Activated T-cell treated with anti-CD3 and anti-CD28 coated beads, Interleukin-2, amount 50 U/mL, for 4 hours (primary cell): ENCODE measurements at places on chromosomes 2 and 18. TPM values are rescaled to one million over a fixed set of nuclear protein-coding genes. Genes with fewer than 3 reads are reported as not detected.

DNA sequence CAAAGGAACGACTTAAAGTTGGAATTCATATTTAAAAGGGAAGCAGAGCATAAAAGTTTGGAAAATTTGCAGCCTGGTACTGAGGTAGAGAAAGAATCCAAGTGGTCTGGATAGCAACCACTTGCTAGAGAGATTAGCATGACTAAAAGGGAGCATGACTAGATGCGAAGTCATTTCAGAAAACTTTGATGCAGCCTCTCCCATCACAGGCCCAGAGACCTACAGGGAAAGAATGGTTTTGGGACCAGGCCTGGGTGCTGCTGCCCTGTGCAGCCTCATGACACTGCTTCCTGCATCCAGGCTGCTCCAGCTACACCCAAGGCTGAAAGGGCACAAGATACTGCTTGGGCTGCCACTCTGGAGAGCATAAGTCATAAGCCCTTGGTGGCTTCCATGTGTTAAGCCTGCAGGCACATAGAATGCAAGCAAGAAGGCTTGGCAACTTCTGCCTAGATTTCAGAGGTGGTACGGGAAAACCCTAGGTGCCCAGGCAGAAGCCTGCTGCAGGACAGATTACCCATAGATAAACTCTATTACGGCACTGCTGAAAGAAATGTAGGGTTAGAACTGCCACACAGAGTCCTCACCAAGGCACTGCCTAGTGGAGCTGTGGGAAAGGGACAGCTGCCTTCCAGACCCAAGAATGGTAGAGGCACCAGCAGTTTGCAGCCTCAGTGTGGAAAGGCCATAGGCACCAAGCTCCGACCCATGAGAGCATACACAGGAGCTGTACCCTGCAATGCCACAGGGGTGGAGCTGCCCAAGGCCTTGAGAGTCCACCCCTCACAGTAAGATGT lies 12.6 kb upstream of the CHN1 start:
- no peak for DNase-seq

HOXD12 gene
- not detected for total RNA-seq

DQX1 gene
- total RNA-seq, result 0.34 TPM

DNA sequence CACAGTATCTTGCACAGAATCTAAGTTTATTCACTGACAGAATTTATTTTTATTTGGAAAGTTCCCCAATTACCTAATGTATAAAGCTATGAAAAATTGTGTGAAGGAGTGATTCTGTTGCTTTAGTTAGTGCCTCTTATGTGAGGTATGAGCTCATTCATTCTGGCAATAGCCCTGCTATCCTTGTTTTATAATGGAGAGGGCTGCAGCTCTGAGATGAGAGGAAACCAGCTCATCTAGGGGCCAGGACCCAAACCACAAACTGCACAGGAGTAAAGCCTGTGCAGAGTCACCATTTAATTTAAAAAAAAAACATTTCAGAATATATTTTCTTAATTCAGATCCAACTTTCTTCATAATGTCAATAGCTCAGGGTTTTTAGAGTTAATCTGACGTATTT lies 383.0 kb downstream of the TMEM182 start:
- DNase-seq, result no peak

GDF7 gene
- 0.03 TPM for total RNA-seq

GRCh38 chr2:214575030-214575429 lies 164.2 kb downstream of the VWC2L start:
- no peak for DNase-seq

- no peak for DNase-seq
These were observed 39.9 kb downstream of the RPL37A start for GRCh38 chr2:216538538-216538937.

DNA sequence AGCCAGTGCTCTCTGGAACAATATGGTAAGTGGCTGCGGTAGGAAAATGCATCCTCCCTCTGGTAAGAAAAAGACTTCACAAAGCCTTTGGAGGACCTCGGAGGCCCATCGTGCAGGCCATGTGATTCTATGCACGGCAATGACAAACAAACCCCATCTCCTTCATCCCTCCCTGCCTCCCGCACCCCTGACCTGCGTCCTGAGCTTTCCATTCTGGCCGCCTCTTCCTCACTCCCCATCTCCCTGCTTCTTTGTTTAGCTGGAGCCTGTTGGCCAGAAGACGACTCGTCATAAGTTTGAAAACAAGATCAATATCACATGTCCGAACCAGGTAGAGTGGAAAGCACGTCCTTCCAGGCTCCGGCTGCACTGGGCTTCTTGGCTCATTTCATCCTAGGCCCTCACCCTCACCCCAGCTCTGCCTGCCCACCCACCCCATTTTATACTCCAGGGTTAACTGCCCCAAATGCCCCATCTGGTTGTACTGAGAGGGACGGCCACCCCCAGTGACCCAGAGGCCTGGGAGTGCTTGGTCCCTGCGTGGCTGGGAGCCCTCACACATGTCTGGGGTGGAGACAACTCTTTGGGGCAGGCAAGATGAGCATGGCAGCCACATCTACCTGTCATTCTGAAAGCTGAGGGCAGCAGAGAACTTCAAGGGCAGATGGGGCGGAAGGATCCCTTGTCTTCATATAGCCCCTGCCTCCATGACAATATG lies 94.0 kb downstream of the PLB1 start:
- no peak for DNase-seq

LAMA1 gene
- 0.05 TPM for total RNA-seq

DNA sequence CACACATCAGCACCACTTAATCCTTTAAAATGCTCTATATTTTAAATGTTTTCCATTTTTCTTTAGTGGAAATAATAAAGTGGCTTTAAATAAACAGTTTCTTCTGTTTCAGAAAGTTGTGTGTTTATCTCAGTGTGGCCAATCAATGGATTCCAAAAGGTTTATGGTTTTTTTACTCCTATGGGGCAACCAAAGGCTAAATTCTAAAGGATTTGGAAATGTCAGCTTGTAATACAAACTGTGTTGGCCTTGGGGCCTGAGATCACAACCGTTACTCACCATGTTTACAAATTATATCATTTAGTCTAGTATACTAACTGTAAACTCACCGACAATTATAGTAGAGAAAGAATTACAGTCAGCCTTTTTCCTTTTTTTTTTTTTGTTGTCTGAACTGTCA lies 827.2 kb downstream of the EPHA4 start:
- no peak for DNase-seq

ORMDL1 gene
- 82.2 TPM for total RNA-seq

GRCh38 chr2:78546843-78547242 lies 478.7 kb upstream of the REG3G start:
- no peak for DNase-seq

CFAP221 gene
- total RNA-seq, result not detected

DNA sequence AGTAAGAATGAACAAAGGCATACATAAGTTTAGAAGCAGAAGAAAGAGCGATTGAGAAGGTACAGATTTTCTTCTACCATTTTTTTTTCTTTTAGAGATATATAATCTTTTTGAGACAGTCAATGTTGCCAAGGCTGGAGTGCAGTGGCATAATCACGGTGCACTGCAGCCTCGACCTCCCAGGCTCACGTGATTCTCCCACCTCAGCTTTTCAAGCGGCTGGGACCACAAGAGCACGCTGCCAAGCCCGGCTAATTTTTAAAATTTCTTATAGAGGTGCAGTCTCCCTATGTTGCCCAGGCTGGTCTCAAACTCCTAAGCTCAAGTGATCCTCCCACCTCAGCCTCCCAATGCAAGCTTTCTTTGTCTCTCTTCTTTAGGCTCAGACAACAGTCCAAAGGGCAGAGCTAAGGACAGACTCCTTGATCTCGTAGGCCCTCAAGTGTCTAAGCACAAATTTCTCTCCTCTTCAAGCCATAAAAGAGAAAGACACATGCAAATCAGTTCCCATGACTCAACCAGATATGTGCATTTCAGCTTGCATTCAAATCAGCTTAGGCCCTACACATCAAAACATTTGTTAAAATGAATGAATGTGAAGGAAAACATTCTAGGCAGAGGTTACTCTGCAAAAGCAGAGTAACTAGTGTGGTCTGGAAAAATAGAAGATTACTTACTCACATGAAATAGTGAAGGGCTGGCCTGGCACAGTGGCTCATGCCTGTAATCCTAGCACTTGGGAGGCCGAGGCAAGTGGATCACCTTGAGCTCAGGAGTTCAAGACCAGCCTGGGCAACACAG lies 18.0 kb downstream of the ITSN2 start:
- DNase-seq, result no peak

- no peak for DNase-seq
These were observed 49.5 kb downstream of the CAPN13 start for GRCh38 chr2:30757749-30758148.
